ENCODE measurements at places on chromosomes 3 and 15.

DNA sequence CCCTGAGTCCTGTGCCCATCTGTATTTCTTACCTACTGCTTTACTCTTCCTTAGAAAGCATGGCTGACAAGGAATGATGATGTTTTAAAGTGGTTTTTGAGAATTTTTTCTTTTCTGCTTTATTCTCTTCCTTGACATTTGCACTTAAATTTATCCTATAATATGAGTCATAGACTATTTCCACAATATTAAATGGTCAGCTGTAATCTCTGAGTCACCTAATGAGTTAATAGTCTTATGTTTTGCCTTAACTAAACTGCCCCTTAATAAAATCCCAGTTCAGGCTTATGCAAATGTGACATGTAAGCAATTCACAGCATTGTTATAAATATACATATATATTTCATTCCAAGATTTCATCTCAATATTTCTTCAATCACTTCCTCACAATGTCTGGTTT lies 23.8 kb downstream of the MEIS2 start:
- no peak for DNase-seq

DNA sequence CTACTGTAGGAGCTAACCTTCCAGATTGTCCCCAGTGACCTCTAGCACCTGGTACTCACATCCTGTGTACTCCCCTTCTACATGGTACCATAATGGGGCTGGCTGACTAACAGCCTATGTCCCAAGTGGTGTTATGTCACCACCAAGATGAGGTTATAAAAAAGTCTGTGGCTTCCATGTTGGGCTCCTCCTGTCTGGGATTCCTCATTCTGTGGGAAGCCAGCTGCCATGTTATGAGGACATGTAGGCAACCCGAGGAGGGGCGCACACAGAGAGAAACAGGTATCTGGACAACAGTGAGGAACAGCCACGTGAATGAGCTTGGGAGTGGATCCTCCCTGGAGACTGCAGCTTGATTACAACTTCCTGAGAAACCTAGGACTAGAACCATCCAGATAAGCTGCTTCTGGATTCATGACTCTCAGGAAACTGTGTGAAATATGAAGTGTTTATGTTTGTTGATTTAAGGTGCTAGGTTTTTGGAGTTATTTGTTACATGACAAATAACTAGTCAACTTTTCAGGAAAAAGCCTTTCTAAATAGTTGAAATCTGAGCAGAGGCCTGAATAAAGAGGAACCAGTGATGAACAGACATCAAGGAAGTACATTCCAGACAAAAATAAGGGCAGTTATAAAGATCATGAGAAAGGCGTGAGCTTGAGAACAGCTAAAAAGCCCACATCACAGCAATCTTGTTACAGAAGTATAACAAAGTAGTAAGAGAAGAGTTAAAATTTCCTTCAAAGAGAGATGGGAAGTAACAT lies 21.7 kb downstream of the GOLIM4 start:
- DNase-seq = no peak

DNA sequence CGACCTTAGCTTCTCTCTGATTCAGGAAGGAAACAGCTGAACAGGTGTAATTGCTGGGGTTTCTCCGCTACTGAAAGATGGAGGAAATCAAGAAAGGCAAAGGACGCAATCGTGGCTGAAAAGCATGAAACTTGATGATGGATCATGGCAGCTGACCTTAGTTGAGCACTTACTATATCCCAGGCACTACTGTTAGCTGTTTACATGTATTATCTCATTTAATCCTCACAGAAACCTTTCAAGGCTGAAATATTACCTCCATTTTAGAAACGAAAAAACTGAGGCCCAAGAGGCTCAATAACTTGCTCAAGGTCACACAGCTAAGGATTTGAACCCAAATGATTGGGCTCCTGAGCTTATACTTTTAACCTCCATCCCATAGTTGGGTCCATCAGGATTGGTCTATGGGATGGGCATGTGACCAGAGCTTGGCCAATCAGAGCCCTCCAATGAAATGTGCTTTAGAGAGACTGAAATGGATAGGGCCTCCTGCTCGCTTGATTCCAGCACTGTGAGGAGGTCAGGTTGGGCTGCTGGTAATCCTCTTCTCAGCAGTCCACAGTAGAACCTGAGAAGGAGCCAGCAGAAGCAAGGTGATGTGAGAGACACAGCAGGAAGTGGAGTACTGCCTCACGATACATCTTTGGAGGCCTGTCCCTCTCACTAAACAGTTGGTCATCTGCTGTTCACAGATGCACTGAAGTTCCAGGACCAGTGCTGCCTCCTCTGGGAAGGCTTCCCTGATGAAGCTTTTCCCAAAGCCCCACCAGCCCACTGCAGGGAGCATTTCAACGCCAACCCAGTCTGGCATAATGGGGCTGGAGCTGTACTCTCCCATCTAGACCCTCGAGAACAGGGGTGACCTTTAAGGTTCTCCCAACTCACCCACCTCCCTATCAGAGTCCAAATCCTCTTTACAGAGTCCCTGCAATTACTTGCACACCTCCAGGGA lies 10.4 kb downstream of the CLN6 start:
- no peak for DNase-seq

DNA sequence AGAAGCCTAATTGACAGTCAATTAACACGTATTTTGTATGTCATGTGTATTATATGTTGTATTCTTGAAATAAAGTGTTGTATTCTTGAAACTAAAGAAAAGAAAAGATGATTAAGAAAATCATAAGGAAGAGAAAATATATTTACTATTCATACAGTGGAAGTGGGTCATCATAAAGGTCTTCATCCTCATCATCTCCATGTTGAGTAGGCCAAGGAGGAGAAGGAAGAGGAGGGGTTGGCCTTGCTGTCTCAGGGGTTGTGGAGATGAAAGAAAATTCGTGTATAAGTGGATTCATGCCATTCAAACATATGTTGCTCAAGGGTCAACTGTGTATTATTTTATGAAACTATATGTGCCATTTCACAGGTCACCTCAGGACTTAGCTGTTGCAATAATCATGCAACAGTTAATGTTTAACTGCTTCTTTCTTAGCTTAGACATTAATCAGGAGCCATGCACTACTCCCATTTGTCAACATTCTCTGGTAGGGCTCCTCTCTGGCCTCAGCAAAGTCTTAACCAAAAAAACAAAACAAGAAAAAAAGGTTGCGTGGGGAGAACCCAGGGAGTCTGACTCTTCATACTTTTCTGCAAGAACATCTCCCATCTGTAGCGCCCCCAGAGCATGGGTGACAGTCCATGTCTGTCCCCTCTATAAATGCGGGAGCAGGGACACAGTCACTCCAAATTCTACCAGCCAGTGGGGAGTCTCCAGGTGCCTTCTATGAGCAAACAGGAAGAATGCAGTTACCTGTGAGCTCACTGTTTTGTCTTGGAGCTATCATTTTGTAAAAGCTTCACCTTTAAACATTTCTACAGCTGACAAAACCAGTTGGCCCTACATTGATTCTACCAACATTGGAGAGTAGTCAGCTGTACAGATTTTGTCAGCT lies 19.9 kb upstream of the LRRC2 start:
- DNase-seq = no peak

DNA sequence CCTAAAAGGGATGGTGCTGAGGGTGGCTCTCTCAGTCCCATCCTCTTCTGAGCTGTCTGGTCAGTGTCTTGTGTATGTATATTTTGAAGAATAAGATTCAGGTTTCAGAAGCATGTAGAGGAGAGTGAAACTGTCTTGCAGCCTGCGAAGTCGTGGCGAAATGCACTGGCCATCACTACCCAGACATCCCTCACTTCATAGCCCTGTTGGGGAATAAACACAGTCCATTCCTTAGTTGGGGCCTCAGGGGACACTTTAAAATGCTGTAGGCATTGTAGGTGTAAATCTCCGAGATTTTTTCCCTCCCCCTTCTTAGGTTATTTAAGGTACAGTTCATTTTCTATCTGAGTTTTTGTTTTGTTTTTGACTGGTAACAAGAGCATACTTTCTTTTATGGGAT lies 93.8 kb downstream of the DNASE1L3 start:
- DNase-seq = no peak

- DNase-seq = no peak
These were observed 552.9 kb downstream of the DIPK2A start for GRCh38 chr3:144524531-144524930.

- no peak for DNase-seq
These were observed 438.9 kb upstream of the ARRDC4 start for GRCh38 chr15:97521381-97522285.

DNA sequence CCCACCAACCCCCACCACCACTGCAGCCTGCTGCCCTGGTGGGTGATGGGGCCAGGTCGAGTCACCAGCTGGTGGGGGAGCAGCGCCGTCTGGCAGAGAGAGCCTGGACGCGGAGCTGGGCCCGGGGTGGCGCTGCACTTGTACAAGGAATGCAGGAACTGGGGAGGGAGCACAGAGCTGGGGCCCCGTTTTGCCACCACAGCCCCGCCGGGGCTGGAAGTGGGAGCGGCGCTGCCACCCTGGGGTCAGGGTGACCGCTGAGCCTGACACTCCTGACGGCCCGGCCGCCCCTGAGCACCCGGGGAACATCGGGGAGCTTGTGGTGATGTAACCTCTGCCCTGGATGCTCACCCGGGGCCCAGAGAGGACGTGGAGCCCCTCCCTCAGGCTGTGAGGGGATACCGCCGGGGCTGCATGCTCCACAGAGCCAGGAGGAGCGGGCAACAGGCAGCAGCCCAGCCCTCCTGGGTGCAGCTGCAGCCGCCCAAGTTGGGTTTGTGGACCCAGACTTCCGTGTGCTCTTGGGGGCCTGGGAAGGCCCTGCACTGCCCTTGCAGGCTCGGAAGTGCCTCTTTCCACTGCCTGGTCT lies 32.6 kb upstream of the IREB2 start:
- DNase-seq = no peak

DNA sequence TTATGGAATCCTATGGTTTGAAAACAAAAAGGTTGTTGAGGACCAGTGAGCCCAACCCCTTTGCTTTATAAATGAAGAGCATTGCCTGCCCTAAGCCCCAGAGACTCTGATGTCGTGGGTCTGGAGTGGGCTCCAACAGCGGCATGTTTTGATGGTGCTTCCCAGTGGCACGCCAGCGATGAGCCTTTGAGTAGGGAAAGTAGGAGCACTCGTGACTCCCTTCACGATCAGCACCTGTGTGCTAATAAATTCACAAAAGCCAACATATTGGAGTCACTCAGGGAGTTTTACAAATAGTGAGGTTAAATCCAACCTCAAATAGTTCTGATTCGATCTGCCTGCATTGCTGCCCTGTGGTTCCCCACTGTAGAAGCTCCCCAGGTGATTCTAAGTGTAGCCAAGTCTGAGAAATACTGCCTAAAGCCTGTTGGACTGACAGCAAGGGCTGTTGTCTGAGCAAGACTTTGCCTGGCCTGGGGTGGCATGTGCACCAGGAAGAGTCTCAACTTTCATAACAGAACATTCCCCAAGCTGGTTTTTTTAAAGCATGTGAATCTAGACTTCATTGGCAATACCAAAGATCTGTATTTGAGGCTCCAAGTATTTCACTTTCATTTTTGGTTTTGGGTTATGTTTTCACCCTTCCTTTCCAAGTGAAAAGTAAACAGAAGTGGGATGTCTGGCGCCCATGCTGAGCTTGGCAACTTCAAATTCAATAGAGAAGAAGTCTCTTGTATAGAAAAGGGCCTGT lies 9.9 kb downstream of the CCR5 start:
- no peak for DNase-seq

DNA sequence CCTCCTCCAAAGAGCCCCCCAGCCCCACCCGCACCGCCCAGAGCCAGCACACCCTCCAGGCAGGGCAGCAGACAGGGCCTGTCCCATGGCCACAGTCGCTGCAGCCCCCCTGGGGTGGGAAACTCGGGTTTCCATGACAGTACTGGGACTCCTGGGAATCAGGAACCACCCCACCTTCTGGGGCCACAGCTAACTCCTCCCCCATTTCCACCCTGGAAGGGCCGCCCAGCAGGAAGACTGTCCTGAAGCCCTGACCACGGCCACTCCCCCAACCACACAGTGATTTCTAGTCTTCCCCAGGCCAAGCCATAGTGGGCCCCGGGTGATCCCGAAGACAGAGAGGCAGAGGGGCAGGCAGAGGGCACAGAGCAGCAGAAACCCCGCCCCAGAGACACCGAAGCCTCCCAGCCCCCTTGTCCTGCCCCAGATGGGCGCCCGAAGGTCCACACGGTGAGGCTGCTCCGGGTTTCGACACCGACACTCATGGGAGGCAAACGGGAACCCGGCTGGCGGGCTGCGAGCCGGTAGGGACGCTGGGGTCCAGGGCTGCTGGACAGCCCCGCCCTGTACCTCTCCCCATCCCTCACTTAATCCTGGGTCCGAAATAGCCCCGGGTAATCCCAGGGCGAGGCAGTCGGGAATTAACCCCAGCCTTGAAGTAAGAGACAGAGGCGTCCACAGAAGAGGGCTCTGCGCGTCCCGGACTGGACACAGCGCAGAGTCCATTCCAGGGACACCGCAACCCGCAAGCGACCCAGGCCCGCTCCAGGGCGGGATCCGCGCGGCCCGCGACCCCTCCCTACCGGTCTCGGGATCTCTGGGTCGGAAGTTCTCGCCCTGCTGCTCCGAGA lies 138.4 kb downstream of the NUP210 start:
- no peak for DNase-seq

GRCh38 chr3:99576904-99577559 lies 61.4 kb upstream of the COL8A1 start:
- no peak for DNase-seq

- no peak for DNase-seq
These were observed 754 bp downstream of the B3GNT5 start for GRCh38 chr3:183253528-183254486.

- DNase-seq = no peak
These were observed 334.8 kb downstream of the SATB1 start for GRCh38 chr3:18090377-18090776.

DNA sequence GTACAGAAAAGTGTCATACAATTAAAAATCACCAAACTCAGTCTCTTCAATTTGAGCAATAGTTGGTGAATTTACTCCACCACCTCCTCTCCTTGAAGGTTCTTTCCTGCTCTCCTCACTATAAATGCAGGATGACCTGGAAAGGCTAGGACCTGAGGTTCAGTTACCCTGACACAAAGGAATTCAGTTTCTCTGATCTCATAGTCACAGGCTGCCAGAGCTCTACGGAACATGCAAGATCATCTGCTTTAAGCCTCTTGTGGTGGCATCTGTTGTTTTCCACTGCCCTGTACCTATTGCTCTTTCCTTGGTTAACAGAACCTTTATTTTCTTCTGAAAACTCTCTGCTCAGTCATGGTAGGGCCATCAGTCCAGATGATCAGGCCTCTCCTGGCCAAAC lies 4.9 kb upstream of the TP63 start:
- no peak for DNase-seq

GRCh38 chr3:177463863-177464262 lies 266.6 kb upstream of the TBL1XR1 start:
- no peak for DNase-seq

- no peak for DNase-seq
These were observed 744.7 kb downstream of the EPHA3 start for GRCh38 chr3:89851974-89852621.

DNA sequence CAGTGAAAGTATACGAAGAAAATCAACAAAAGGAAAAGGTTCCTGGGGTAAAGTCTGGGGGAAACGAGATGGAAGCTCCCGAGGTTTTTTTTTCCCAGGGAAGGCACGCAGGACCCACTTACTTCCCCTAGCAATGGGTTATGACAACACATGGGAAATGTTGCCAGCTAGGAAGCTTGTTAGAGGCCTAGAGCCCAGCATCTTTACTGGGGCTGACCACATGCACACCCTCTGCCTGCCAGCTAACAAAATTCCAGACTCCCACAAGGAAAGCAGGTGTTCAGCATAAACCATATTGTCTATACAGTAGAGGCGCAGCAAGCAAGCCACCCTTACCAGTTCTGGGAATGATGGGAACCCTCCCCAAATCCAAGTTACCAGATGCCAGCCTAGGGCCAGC lies 258.8 kb upstream of the NR2E3 start:
- no peak for DNase-seq

- DNase-seq = no peak
These were observed 2.5 kb downstream of the SHF start for GRCh38 chr15:45185069-45185779.

Measured in esophagus squamous epithelium (tissue), 5 donors.